Non-pigmented ciliary epithelial cell (primary cell): ENCODE measurements at places on chromosomes 2 and 18.

- no peak for DNase-seq
These were observed 90.7 kb downstream of the ZBTB7C start for GRCh38 chr18:48318436-48318835.

DNA sequence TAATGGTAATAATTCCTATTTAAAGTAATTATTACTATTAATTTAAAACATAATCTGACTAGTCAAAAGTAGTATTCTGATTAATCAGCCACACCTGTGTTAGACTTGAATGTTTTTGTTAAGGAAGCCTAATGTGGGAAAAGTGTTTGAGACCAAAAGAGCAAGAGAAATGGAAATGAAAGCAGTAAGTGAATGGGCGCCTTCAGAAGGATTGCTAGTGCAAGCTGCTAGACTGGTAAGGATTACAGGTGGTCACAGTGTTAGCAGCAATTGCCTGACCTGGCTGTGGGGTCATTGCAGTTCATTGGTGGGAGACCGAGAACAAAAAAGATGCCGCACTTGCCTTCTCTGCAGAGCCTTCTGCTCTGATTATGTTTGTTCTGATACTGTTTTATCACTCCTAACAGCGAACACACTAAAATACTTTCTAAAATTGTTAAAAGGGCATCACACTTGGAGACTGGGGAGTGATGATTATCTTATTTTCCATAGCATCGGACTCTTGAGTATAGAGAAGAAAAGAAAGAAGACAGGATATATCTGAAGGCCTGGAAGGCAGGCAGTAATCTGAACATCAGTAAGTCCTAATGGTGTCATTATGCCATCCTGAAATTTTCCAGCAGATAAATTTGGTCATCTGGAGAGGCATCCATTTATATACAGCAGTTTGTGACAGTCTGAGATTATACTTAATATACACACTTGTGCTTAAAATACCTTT, 5.8 kb downstream of the SOCS6 start:
- DNase-seq, result no peak

- no peak for DNase-seq
These were observed 57.3 kb upstream of the CBLN2 start for GRCh38 chr18:72601481-72601880.

- DNase-seq, result no peak
These were observed 317.2 kb upstream of the ID2 start for GRCh38 chr2:8364668-8365067.

GRCh38 chr2:54052825-54053718, 62.3 kb upstream of the ACYP2 start:
- DNase-seq, result no peak

DNA sequence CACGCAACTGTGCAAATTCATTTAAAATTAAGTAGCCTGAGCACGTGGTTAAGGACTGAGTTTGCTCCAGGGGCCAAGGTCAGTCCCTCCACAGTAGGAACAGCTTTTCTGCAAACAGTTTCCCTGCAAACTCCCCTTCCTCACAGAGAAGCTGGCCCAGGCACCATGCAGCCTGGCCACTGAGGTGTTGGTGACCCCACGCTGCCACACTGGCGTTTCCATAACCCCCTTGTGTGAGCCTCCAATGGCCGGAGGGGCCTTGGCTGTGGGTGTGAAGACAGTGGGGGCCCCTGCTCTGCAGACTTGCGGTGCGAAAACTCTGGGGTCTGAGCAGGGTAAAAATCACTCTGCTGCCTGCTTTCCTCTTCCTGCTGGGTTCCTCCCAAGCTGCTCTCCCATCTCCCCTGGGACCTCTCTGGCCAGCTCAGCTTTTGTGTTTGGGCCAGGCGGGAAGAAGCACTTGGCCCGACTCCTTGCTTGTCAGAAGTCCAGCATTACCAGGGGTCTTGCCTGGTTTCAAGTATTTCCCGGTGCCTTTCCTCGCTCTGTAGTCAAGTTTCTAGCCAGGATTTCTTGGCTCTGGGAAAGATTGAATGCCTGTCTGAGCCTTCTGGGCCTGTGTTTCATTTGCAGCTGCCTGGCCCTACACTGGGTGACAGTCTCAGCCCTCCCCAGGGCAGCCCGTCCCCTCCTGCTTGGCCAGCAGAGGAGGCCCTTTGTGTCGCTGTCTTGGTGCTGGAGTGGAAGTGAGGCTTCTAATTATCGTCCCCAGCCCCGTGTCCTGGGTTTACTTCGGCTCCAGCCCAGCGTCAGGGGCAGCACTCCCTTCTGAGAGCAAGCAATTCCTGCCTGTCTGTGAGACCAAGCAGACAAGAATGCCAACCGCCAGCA, 131.4 kb upstream of the SLC1A4 start:
- DNase-seq, result no peak

DNA sequence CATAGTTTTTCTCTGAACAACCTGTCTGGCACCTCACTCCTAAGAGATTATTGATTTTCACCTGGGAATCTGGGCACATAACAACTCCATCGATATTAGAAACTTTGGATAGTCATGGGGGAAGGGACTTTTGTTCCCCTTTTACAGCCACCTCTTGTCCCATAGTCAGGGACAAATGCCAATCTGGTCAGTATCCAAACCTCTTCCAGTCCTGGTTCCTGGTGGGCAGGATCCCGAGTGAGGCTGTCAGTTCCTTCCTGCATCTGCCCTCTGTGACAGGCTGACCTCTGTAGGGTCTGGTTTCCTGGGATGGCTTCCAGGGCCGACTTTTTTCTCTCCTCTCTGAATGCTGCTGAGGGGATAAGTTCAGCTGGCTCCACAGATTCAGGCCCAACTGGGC, 11.0 kb downstream of the KIF5C start:
- DNase-seq, result no peak

GRCh38 chr2:216004697-216005283, 8.6 kb downstream of the MREG start:
- DNase-seq, result no peak

- DNase-seq, result no peak
These were observed 463 bp downstream of the SMC6 start for GRCh38 chr2:17752892-17753802.

DNA sequence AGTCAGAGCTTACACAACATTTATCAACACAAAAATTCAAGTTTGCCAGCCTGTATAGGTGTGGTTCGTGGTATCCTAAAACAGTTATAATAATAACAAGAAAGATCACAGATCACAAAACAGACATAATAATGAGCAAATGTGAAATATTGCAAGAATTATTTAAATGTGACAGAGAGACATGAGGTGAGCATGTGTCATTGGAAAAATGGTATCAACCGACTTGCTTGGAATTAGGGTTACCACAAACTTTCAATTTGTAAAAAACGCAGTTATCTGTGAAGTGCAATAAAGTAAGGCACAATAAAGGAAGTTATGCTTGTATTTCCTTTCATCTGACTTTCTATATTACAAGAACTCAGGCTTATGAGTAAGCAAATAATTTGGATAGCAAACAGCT, 116.8 kb downstream of the IKZF2 start:
- DNase-seq, result no peak

- no peak for DNase-seq
These were observed 68.6 kb downstream of the ZC3H6 start for GRCh38 chr2:112343827-112344585.

DNA sequence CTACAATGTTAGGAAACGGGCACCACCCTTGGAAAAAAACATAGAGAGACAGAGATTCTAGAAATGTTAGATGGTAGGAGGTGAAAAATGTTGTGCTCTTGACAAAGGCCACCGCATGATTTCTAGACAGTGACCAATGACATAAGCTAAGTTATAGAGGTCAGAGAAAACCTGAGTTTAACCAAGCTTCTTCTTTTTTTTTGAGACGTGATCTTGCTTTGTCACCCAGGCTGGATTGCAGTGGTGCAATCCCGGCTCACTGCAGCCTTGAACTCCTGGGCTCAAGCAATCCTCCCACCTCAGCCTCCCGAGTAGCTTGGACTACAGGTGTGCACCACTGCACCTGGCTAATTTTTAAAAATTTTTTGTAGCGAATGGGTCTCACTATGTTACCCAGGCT, 13.0 kb downstream of the FER1L5 start:
- no peak for DNase-seq

GRCh38 chr2:56053679-56054078, 130.1 kb upstream of the EFEMP1 start:
- DNase-seq, result no peak

DNA sequence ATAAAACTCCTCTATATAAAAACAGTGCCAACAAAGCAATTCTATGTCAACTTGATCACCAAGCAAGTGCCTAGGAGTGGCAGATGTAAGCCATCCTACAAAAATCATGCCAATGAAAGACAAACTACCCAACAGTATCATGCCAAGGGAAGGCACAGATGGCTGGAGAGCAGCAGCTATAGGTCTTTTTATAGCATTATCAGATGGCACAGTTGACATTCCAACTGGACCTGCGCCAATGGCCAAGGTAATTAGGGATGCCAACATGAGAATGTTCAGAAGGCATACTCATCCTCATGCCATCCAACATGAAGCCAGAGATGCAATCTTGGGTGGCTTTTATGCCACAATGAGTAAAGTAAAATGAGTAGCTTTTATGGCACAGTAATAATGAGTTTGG, 237.3 kb downstream of the OTX1 start:
- no peak for DNase-seq

- DNase-seq, result no peak
These were observed 75.9 kb downstream of the VRK2 start for GRCh38 chr2:58122540-58122939.

DNA sequence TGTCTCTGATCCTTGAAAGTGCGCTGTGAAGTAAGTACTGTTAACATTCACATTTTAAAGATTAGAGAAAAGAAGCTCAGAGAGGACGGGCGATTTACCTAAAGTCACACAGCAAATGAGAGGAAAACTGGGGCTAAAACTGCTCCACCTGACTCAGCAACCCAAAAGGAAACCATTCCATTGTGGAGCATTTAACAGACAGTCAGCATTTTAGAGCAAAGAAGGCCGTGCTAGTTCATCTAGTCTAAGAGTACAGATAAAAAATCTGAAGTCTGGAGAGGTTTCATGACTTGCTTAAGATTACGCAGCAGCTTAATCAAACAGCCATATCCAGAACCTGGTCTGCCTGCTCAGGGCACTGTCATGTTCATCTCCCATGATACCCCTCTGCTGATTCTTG, 19.9 kb upstream of the KCNF1 start:
- DNase-seq, result no peak

- no peak for DNase-seq
These were observed 21.4 kb upstream of the LTBP1 start for GRCh38 chr2:32925283-32925815.

DNA sequence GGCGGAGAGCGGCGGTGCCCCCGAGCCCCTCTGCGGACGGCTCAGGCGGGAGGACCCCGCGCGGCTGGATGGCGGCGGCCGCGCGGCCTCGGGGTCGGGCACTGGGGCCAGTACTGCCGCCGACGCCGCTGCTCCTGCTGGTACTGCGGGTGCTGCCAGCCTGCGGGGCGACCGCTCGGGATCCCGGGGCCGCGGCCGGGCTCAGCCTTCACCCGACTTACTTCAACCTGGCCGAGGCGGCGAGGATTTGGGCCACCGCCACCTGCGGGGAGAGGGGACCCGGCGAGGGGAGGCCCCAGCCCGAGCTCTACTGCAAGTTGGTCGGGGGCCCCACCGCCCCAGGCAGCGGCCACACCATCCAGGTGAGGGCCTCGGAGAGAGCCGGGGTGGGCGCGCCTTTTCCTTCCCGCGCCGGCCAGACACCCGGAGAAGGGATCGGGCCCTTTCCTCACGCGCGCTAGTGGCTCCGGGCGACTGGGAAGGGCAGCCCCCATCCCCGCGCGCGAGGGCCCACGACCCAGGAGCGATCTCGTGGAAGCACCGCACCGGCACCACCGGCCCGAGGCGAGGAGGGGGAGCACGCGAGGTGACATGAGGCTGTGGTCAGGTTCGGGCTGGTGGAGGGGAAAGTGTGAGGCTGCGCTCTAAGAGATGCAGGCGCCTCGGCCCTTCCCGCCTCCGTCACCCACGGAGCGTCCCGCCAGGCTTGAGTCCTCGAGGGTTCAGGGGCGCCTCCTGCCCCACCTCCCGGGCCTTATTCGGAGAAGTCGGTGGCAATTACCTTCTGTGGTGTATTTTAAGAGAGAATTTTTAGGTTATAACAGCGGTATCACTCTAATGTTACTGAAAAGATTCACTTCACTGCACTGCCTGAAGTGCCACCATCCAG, 607 bp downstream of the LAMA3 start:
- DNase-seq, result no peak

GRCh38 chr2:43794956-43795355, 21.1 kb downstream of the DYNC2LI1 start:
- no peak for DNase-seq

- no peak for DNase-seq
These were observed 5.7 kb upstream of the STK17B start for GRCh38 chr2:196177124-196177523.

DNA sequence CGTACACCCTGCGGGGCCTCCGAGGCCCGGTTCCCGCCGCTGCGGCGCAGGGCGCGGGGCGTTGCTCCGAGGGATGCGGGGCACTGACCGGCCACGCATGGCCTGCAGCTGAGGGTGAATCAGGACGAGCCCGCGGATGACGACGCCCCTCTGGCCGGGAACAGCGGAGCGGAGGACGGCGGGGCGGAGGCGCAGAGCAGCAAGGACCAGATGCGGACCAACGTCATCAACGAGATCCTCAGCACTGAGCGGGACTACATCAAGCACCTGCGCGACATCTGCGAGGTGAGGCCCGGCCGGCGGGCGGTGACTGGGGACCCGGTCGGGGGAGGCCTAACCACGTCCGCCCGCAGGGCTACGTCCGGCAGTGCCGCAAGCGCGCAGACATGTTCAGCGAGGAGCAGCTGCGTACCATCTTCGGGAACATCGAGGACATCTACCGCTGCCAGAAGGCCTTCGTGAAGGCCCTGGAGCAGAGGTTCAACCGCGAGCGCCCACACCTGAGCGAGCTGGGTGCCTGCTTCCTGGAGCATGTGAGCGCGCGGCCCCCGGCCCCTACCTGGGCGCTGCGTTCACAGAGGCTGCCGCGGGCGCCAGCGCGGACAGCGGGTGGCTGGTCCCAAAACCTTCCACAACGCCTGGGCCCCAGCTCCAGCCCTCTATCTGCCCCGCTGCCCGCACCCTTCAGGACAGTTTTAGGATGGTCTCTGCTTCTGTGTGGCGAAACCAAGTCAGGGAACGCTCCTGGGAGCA, 53.2 kb downstream of the FAM168B start:
- no peak for DNase-seq

DNA sequence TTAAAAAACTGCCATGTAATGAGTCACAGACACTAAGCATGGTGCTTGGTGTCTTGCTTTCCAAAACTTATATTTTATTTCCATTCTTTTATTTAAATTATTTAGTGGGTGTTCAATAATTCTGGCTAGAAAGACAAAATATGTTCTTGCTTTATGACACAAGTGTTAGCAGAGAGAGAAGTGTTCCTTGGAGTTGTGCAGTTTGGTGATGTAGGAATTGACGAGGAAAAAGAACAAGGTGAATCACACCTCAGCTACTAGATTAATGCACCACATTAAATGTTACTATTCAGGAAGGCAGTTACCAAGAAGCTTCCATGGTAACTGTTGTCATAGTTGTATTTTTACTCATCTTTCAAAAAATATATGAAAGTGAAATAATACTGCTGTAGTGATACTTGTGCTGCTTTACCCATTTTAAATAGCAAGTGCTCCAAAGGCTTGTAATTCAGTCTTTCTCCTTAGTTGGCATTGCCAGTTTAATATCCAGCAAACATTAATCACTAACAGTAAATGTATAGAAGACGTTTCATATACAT, 28.3 kb downstream of the ADAM23 start:
- no peak for DNase-seq

- peak; percentile 63 for DNase-seq
These were observed 74.3 kb upstream of the MMADHC start for GRCh38 chr2:149661844-149662243.

GRCh38 chr2:138090330-138090729, 126.1 kb downstream of the HNMT start:
- DNase-seq, result peak; percentile 24
